ENCODE measurements at places on chromosomes 5 and 9.

- peak overlapping the region; percentile 80 for H3K4me3 ChIP-seq
- H3K4me1 ChIP-seq: peaks cover 24% of the 10 kb centered on the region
- no peak for DNase-seq
- H3K27ac ChIP-seq: peak overlapping the region; percentile 74
- H3K27me3 ChIP-seq: peaks cover 25% of the 10 kb centered on the region
- H3K36me3 ChIP-seq: peaks cover 1% of the 10 kb centered on the region
These were observed 1.0 kb upstream of the UBTD2 start for GRCh38 chr5:172284611-172284980.

- H3K4me1 ChIP-seq: no peaks in the 10 kb centered on the region
- H3K36me3 ChIP-seq: no peaks in the 10 kb centered on the region
- H3K4me3 ChIP-seq: no peak overlapping the region
- DNase-seq: no peak
These were observed 274.4 kb downstream of the KCNN2 start for GRCh38 chr5:114636271-114636670.

GRCh38 chr5:143705381-143705780 is 106.6 kb upstream of the HMHB1 start:
- H3K27me3 ChIP-seq: no peaks in the 10 kb centered on the region
- H3K4me3 ChIP-seq: no peak overlapping the region
- peaks cover 29% of the 10 kb centered on the region for H3K4me1 ChIP-seq
- H3K27ac ChIP-seq: no peak overlapping the region

- H3K4me1 ChIP-seq: peaks cover 11% of the 10 kb centered on the region
- no peak overlapping the region for H3K27ac ChIP-seq
- H3K4me3 ChIP-seq: no peak overlapping the region
These were observed 71.8 kb upstream of the NFIL3 start for GRCh38 chr9:91495450-91495849.

DNA sequence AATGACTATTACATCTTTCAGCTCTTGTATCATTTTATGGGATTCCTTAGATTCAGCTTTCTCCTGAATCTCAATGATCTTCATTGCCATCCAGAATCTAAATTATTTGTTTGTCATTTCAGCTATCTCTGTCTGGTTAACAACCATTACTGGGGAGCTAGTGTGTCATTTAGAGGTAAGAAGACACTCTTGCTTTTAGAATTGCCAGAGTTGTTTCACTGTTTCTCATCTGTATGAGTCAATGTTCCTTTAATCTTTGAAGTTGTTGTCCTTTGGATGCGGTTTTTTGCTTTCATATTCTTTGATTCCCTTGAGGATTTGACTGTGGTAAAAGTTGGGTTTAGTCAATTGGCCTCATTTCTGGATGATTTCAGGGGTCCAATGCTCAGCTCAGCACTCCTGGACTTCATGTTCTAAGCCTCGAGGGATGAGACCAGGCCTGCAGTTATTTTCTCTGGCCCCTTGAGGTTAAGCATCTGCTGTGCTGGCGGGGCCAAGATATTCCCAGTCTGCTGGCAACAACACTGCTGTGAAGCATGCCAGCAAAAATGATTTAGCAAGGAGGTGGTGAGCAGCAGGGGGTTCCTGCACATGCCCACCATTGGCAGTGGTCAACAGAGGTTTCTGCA is 102.4 kb upstream of the PCSK5 start:
- DNase-seq: no peak
- H3K27ac ChIP-seq: no peak overlapping the region
- H3K27me3 ChIP-seq: no peaks in the 10 kb centered on the region
- no peaks in the 10 kb centered on the region for H3K36me3 ChIP-seq
- no peak overlapping the region for H3K4me3 ChIP-seq

- no peak overlapping the region for H3K4me3 ChIP-seq
- H3K36me3 ChIP-seq: no peaks in the 10 kb centered on the region
- H3K27me3 ChIP-seq: peaks cover 4% of the 10 kb centered on the region
- DNase-seq: no peak
- H3K27ac ChIP-seq: no peak overlapping the region
- peaks cover 2% of the 10 kb centered on the region for H3K4me1 ChIP-seq
These were observed 182.2 kb downstream of the AOPEP start for GRCh38 chr9:94908583-94909249.

DNA sequence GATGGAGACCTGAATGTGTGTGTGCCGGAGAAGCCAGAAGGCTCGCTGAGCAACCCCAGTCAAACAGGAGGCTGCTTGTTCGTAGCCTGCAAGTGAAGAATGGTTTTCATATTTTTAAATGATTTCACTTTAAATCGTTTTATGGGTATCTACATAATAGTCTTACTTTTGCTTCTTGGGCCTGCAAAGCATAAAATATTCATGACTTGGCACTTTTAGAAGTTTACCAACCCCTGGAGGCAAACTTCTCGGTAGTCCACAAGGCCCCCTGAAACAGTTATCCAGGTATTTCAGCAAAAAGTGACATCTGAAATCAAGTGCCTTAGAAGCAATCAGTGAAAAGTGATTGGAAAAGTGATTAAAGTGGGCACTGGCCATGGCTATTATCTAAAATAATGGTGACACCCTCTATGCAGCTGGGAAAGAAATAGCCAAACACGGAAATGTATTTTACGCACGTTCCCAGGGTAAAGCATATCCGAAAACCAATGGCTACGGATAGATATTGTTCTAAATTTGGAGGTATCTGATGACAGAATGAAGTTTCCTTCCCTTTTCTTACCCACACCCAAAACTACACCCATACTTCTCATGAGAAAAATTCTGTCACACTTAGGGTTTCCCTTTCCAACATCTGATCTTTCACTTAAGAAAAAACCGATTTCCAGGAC is 39.0 kb downstream of the RAPGEF1 start:
- no peak overlapping the region for H3K4me3 ChIP-seq
- peaks cover 67% of the 10 kb centered on the region for H3K4me1 ChIP-seq
- DNase-seq: no peak
- peaks cover 15% of the 10 kb centered on the region for H3K36me3 ChIP-seq
